ENCODE measurements at places on chromosomes 1 and 21.

DNA sequence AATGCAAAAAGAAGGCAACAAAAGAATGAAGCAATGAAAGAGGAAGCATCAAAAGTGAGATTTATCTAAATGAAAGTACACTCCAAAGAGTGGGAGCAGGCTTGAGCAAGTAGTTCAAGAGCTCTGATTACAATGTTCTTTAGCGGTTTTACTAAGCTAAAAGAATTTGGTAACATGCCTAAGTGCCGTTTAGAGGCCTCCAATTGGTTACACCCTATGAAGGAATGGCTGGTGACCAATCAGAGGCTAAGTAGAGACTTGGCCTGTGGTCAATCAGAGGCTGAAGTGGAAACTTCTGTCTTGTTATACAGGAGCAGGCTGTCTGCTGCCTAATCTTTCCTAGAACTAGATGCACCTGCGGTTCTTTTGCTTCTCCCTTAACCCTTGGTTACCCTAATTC, 59.1 kb downstream of the PTGFR start:
- no peak for DNase-seq

GRCh38 chr1:171292799-171293198, 21.2 kb upstream of the FMO4 start:
- DNase-seq, result no peak

DNA sequence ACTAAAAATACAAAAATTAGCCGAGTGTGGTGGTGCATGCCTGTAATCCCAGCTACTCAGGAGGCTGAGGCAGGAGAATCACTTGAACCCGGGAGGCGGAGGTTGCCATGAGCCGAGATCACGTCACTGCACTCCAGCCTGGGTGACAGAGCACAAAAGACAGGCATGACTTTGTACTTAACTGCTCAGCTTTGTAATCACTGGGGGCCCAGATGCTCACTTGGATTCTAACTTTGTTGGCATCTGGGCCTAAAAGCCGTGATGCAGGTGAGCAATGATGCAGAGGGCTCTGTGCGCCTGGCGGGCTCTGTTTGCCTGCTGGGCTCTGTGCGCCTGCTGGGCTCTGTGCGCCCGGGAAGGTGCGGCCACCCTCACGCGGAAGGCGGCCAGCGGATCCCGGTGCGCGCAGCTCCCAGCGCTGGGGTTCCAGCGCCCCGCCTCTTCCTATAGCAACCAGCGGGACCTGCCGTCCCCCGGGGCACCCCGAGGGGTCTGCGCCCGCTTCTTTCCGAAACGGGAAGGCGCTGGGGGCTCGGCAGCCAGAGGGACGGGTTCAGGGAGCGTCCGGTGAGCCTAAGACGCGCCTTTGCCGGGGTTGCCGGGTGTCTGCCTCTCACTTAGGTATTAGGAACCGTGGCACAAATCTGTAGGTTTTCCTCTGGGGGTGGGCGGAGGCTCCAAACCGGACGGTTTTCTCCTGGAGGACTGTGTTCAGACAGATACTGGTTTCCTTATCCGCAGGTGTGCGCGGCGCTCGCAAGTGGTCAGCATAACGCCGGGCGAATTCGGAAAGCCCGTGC, 31.7 kb downstream of the PRMT2 start:
- no peak for DNase-seq

GRCh38 chr1:240663169-240663879, 51.4 kb upstream of the GREM2 start:
- DNase-seq, result no peak

- no peak for DNase-seq
Measured at GRCh38 chr1:152683846-152684245, 2.1 kb upstream of the LCE2B start.

GRCh38 chr1:112711041-112711440, 4.1 kb downstream of the PPM1J start:
- DNase-seq, result no peak

GRCh38 chr1:38758820-38759219, 100.8 kb downstream of the RRAGC start:
- no peak for DNase-seq

- DNase-seq, result no peak
Measured at GRCh38 chr21:46120301-46121285, 22.7 kb downstream of the COL6A2 start.

DNA sequence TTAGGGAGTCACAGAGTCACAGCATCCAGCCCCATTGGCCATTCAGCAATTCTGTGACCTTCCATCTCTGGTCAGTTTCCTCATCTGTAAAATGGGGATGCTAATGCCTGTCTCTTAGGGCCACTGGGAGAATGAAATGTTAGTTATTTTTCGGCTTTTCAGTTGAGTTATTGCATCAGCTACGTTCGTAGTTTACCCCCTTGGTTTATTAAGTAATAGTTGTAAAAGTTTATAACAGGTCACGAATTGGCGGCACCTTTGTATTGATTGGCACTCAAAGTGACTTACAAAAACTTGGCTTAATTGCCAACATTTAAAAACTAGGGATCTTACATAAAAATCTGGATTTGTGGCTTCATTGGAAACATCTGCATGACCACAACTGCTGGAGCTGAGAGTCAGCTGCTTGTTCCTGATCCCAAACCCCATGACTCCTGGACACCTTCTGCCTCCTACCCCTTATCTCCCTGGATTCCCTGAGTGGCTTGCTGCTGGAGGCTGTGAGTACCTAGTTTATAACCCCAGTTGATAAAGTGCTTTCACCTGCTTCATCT, 23.0 kb upstream of the SLC1A7 start:
- DNase-seq, result no peak

GRCh38 chr1:11362547-11363021, 89.6 kb downstream of the UBIAD1 start:
- no peak for DNase-seq

DNA sequence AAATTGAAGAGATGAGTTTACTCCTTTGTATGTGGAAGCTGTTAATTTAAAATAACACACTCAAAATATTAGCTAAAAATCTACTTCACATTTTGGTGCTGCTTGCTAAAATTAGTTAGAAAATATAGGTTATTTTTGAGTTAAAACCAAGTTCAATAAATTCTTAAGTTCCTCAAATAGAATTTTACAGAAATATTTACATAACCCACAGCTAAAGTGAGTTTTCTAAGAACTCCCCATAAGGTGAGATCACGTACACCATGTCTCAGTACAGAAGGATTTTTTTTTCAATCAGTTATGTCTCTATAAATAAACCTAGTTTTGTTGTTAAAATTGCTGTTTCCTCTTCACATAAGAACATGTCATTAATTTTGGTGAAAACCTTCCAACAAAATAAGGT, 108.0 kb downstream of the SDCCAG8 start:
- no peak for DNase-seq

DNA sequence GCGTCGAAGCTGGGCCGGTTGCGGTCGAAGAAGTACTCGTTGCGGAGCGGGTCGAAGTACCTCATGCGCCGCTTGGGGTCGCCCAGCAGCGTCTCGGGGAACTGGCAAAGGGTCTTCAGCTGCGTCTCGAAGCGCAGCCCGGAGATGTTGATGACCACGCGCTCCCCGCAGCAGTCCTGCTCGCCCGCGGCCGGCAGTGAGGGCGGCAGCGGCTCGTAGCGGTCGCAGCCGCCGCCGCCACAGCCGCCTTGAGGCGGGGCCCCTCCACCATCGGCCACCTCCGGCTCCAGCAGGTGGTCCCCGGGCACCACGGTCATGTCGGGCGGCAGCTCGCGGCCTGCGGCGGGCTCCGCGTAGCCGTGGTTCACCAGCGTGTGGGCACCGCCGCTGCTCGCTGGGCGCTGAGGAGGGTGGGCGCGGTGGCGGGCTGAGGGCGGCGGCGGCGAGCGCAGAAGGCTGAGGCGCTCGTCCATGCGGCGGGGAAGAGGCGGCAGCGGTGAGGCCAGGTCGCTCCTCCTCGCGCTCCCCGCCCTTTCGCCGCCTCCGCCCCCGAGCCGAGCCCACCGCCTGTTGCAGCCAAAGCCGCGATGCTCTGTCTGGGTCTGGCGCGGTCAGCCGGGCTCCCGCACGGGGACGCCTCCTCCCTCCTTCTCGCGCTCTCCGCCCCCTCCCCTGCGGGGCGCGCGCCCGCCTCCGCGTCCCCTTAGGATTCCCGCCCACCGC, at the start of gene KCNA3:
Gene KCNA3, minus strand, starts transcription at position 604 of the 723 bp plus-strand sequence. Its CDS starts 131 bp downstream, at position 473.
- no peak for DNase-seq

DNA sequence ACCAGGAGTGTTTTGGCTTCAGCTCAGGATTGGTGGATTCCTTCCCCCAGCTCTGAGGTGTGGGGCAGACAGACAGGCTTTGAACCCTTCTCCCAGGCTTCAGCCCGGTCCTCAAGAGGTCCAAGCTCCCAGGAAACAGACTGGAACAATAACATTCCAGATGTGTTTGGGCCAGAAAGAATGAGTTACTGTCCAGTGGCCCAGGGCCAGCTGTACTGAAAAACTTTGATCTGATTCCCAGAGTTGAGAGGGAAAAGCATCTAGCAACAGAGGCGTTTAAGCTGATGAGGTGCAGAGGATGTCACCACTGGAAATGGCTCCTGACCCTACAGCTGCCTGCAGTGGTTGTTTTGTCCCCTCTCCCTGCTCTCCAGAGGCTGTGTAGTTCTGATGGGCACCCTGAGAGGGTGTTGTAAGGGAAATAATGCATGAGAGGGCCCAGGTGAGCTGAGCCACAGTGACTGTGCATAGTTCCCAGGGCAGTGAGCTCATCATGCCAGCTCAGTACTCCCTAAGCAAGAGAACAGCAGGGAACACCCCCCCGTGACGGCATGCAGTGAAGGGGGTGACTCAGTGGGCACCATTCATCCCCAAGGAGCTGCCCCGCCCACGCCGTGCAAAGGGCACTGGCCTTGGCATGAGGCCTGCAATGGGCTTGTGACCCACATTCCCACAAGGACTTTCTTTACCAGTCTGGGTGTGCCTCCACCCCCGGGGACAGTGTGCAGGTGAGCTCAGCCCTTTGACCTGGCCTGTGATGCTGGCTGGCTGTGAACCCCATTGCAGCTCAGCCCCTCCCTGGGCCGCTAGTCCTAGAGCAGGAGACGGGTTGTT, 13.8 kb upstream of the SFN start:
- DNase-seq, result no peak

- DNase-seq, result no peak
Measured at GRCh38 chr1:51750729-51751128, 127.8 kb downstream of the NRDC start.

DNA sequence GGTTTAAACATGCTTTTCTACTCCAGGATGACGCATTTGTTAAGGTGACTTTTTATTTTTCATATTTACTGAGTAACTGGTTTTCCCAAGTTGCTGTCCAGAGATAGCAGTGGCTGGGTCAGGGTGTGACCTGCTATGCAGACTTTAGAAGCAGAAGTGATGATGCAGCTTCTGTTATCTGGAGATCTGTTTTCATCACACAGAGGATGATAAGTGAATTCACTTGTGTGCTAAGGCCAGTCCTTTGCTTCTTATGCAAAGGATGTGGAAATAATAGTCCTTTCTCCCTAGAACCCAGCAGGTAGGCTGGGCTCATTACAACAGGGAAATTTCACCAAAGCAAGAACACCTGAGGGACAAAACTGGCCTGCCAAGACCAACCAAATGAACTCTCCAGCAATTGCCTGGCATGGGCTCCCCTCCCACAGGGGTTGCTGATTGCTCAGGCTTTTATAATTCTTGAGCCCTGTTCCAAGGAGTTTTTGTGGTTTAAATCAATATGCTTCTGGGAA, 97.8 kb upstream of the LPGAT1 start:
- no peak for DNase-seq

- DNase-seq, result no peak
Measured at GRCh38 chr1:221575605-221576004, 166.3 kb downstream of the DUSP10 start.
